ENCODE measurements at places on chromosomes 16 and 17.

DNA sequence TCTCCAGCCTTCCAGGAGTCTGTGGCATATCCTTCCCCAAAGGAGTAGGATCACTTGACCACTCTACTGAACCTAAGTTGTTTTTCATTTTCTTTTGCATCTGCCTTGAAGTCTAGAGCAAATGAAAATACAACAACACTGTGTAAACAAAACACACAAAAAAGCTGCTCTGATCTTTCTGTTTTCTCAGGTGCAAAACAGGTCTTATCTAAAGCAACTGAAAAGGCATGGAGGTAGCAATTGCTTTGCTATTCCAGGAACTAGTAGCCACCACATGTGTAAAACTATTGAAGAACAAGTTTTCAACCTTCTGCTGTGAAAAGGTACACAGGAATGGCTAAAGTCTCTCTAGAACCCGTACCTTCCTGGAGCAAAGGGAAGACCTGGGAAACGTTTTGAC, 127.1 kb downstream of the PITPNC1 start:
- DNase-seq = no peak

DNA sequence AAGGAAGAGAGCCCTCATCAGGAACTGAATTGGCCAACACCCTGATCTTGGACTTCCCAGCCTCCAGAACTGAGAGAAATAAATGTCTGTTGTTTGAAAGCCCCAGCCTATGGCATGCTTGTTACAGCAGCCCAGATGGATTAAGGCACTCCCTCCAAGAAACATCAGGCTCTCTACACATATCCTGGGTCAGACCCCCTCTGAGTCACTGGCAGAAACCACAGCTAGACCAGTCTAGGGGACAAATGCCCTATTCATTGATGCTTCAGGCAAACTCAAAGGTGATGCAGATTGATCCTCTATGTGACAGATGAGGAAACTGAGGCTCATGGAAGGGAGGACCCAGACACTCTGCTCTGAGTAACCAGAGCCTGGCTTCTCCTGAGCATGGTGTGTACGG, 116.8 kb downstream of the WSCD1 start:
- DNase-seq = no peak

DNA sequence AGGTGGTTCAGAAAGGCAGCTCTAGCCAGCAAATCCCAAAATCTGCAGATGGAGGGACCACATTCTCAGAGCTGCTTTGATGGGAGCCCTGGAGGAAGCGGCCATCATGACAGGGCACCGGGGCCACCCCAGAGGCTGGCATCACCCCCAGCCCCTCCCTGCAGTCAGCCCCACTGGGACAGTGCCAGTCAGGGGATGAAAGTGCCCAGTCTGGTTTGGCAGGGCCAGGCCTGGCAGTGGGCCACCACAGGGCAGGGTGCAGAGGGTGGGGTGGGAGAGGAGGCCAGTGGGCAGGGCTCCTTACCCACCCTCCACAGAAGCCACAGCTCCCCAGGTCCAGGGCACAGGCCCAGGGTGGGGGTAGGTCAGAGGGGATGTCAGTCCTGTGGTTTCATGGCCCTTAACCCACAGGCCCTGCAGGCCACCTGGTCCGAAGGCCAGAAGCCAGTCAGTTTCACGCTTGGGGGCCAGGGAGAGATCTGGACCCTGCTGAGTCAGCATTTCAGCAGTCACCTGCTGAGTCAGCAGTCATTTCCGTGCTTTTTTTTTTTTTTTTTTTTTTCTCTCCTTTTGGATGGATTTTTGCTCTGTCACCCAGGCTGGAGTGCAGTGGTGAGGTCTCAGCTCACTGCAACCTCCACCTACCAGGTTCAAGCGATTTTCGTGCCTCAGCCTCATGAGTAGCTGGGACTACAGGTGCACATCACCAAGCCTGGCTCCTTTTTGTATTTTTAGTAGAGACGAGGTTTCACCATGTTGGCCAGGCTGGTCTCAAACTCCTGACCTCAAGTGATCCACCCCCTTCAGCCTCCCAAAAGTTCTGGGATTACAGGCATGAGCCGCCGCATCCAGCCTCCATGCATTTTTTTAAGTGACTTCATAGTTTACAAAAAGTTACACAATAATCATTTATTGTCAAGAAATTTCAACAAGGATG, 10.4 kb downstream of the SLC25A10 start:
- DNase-seq = no peak

- no peak for DNase-seq
These were observed 1.8 kb upstream of the WDR90 start for GRCh38 chr16:647173-647902.

DNA sequence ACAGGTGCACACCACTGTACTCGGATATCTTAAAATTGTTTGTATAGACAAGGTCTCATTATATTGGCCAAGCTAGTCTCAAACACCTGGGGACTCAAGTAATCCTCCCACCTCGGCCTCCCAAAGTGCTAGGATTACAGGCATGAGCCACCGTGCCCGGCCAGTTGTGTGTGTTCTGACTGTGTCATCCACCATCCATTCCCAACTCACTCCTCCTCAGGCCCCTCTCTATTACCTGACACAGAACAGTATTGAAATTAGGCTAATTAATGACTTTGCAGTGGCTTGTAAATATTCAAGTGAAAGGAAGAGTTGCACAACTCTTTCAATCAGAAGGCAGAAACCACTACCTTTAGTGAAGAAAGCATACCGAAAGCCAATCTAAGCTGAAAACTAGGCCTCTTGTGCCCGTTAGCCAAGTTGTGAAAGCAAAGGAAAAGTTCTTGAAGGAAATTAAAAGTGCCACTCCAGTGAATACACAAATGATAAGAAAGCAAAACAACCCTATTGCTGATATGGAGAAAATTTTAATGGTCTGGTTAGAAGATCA, 28.7 kb downstream of the GOSR1 start:
- no peak for DNase-seq

DNA sequence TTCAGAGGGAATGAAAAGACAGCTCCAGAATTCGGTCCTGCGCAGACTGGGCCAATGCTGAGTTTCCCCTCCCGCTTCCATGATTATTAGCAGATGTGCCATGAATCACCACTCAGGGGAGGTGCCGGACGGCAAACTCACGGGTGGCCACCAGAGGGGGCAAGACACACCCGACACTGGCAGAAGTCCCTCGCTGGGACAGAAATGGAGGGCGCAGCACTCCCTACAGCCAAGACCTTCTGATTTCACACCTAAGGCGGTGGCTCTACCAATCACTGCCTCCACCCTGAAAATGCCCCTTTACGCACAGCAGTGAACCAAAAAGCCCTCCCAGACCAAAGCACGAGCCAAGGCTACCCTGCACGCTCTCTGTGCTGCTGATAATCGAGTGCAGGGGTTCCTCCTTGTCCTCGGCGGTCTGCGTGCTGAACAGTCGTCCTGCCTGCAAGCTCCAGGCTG, 26.8 kb downstream of the TRAP1 start:
- peak; percentile 64 for DNase-seq

DNA sequence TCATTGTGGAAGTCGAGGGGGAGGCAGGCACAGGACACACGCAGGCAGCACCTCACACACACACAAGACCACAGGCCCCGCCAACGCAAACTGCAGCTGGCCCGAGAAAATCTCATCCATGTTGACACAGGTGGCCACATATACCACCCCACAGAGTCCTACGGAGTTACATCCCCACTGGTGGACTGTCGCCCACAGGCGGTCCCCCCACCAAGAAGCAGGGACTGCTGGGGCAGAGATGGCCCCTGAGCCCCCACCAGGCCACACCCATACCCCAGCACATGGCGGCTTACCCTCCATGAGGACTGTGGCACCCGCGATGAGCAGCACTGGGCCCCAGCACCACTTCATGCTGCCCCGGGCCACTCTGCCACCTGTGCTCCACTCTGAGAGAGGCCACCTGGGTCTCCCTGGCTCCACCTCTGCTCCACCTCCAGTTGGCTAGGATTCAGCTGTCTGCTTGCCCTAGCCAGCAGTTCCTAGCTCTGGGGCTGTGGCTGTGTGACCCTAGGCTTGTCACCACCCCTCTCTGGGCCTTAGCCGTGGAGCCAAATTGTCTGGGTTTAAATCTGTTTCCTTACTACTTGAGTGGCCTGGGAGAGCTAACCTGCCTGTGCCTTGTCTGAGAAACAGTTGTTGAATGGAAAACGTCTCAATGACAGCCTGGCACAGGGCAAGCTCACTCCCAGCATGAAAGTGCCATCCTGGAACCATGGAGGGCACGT, at the start of gene PRSS53:
Gene PRSS53 (minus strand): TSS at position 485 of the 725 bp plus-strand sequence. CDS start 134 bp downstream, at position 351.
- no peak for DNase-seq

GRCh38 chr16:58464047-58464915, 35.7 kb upstream of the NDRG4 start:
- no peak for DNase-seq

GRCh38 chr16:73152386-73153125, 104.6 kb upstream of the ZFHX3 start:
- no peak for DNase-seq

- DNase-seq = no peak
These were observed 612 bp downstream of the CISD3 start for GRCh38 chr17:38730526-38731379.

DNA sequence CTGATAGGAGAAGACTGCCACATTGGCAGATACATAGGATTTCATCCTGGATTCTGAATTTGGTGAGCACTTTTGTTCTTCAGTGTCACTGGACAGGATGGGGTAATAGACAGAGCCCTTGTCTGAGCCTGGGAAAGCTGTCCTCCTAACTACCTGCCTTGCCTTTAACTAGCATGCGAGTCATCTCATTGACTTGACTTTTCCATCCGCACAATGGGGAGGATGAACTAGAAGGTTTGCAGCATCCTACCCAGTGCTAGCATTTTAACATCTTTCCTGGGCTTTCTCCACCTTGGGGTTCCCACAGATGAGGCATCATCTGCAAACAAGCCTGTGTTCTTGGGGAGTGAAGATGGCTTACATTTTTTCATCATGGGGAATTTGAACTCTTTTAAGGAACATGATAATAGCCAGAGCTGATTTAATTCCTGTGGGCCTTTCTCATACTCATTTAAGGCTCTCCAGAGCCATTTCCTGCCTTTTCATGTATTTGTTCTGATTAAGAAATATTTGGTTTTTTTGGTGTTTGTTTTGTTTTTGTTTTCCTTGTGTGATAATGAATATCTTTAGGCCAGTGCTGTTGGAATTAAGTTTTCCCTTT, 139.5 kb downstream of the MSI2 start:
- DNase-seq = no peak

DNA sequence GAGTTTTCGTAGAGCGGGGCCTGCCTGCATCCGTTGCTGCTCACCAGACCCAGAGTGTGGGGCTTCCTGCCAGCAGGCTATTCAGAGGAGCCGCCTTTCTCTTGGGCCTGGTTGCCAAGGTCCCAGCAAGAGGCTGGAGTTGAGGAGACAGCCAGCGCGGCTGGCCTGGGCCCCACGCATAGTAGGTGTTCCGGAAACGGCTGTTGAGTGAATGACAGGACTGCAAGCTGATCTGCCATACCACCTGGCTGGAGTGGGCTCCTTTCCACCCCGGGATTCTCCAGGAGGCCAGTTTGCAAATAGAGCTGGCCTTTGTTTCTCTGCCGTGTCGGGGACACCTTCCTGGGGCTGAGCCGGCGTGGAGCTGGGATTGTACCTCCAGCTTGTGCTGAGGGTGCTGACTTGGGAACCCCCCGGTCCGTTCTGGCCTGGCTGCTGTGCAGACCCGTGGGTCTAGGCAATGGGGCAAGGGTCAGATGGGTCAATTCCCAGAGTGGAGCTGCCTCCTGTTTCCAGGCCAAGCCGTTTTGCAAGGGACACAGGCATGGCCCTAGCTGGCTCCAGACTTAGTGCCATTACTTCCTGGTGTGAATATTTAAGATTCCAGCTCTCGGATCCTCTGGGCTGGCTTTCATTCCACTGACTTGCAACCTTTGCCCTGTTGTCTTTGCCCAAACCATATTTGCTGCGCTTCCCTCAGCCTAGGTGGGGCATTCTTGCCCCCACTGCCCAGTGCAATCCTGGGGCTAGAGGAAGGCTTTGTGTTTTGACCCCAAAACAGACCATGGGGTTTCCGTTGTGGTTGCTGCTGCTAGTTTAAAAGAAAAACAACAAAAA, 68.8 kb downstream of the CMIP start:
- no peak for DNase-seq

DNA sequence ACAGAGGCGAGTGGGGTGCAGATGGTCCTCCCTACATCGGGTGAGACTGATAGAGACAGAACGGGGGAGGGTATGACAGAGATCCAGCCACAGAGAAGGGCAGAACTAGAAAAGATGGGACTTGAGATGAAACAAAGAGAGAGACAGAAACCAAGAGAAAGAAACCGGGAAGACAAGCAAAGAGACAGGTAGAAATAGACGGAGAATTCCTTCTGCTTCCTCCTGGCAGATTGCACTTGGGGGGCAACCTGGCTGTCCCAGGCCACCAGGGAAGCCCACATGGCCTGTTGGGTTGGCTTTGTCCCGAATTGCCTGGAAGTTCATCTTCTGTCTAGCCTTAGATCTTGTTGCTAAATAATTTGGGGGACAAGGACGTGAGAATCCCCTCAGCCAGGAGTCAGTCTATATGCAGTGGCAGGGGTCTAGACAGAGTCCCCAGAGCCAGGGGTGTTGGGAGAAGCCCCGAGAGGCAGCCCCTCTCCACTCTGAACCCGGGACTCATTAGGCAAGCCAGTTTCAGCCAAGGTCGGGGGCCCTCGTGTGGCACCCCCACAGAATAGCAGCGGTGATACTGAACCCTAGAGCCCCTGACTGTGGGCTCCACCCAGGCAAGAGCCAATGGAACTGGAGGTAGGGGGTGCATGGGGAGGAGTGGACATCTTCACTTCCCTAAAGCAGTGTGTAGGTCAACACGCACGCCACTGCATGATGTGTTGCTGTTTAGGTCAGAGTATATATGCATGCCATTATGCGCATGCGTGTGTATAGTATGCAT, 627 bp upstream of the TSPOAP1 start:
- DNase-seq = peak; percentile 86

GRCh38 chr16:66551348-66551759, 1.0 kb upstream of the CKLF start:
- peak; percentile 51 for DNase-seq

GRCh38 chr17:16911141-16911937, 60.6 kb downstream of the TNFRSF13B start:
- DNase-seq = no peak

GRCh38 chr17:29115961-29116803, 64.0 kb downstream of the MYO18A start:
- DNase-seq = peak; percentile 32

DNA sequence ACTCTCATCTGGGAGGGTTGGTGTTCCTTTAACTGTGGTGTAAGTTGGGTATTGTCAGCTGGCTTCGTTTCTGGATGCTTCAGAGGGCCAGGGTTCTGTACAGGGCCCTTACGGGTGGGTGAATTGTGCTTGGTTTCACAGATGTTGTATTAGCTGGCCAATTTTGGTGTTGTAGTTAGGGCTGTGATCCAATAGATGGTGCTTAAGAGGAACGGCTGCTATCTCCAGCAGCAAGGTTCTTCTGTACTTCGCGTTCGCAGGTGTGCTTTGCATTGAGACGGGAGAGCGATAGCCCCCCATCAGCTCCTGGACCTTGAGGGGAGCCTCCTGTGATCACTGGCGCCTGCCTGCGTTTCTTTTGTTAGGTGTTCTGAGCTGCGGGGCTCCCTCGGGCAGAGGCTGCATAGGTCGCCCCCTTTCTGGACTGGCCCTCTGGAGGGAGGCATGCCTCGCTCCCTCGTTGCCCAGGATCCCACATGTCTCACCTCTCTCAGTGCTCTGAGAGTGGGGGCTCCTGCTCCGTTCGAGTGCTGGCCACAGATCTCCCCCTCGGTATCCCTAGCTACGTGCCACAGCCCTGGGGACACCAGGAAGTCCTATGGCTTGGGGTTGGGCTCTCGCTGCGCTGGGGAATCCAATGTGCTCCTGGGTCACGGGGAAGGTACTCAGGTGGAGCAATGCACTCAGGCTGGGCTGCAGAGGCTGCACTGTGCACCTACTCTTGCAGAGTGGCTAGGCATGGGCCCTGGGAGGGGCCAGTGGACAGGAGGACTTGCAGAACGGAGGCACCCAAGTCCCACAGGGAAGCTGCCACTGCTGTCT, 837 bp upstream of the PRDM7 start:
- DNase-seq = no peak

Measured in stimulated activated CD8-positive, alpha-beta memory T cell treated with anti-CD3 and anti-CD28 coated beads, Interleukin-15, amount 100 ng/mL, for 48 hours (primary cell).